ENCODE measurements at places on chromosomes 3 and 15.

DNA sequence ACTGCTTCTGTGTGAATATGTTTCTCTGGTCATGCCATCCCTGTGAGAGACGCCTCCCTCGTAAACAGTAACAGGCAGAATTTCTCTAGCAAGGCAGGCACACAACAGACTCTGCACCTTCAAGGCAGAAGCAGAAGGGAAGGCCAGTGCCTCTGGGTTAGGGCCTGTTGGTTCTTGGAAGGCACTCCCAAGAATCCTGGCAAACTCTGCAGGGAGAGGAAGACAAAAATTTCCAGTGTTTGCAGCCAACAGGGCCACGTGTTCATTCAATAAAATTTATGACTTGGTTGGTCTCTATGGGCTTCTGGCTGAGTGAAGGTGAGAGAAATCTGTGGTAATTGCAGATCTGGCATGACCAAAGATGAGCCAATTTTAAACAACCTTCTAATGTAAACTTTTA lies 39.3 kb downstream of the NFKBIZ start:
- DNase-seq = no peak

DNA sequence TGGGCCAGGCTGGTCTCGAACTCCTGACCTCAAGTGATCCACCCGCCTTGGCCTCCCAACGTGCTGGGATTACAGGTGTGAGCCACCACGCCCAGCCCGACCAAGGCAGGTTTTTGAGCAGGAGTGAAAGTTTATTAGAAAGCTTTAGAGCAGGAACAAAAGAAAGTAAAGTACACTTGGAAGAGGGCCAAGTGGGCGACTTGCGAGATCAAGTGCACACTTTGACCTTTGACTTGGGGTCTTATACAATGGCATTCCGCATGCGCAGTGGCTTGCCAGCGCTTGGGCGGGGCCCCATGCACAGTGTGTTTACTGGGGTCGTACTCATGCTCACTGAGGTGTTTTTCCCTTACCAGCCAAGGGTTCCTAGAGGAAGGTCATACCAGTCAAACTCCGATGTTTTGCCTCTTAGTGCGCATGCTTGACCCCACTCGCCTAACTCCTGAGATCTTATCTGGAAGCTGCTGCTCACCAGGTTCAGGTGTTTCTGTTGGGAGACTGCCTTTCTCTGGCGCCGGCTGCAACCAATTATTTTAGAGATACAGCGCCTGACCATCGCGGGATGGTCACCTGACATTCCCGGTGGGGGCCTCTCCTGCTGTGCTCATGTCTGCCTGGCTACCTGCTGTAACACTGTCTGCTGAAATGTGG lies 46.9 kb upstream of the FLNB start:
- no peak for DNase-seq

DNA sequence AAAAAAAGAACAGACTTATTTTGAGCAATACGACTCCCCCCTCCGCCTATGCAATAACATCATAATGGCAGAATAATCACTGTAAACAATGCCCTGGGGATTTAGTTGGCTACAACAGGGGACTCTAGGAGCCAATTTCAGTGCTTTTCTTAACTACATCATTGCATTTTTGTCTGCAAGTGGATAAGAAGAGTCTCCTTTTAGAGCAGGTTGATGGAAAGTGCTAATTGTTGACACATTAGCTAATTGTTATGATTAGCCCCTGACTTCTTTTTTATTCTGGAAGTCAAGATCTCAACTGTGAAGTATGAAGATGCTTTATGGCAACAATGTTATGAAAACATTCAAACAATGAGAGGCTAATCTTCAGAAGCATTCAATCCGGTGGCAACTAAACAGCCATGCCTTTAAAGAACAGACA lies 121.2 kb downstream of the MECOM start:
- DNase-seq = no peak

- no peak for DNase-seq
Measured at GRCh38 chr3:185131602-185132256, 21.1 kb downstream of the C3orf70 start.

GRCh38 chr3:131079086-131079485 lies 52.4 kb downstream of the NEK11 start:
- no peak for DNase-seq

DNA sequence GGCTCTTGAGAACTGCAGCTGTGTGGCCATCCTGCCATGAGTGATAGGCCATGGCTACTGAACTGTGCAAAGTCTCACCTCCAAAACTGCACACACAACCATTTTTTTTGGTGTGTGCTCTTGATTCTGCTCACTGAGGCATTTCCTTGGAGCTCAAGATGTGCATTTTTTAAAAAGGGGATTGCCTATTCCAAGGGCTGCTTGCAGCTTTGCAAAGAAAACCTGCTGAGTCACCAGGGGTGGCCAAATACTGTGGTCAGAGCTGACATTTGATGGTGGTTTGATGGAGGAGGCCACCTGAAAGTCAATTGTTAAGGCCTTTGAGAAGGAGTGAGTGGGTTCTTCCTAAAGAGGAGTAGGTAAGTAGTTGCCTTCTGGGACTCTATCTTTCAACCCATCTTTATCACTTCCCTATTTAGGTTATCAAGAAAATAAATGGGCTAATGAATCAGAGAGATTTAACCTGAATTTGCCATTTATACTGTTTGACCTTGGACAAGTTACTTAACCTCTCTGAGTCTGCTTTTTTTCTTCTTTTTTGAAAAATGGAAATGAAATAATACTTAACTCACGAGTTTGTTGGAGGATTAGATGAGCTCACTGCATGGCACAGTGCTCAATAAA lies 87.9 kb downstream of the CHST2 start:
- DNase-seq = peak; percentile 5

DNA sequence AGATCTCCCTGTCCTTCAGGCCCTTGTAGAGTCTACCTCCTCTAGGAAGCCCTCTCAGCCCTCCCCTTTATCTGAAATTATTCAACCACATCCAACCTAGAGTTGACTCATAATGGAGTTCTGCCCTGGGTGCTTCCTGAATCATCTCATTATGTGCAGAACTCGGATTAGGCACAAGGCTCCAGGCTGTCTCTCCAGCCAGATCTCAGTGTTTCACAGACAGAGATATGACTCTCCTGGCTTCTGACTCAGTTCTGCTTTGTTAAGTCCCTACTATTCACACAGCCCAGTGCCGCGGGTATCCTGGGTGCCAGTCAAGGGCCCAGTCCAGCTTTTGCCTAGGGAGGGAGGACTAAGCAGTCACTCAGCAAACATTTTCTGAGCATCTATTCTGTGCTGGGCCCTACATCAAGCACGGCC lies 9.3 kb downstream of the STRA6 start:
- no peak for DNase-seq

GRCh38 chr3:184332370-184333090 lies 4.9 kb upstream of the FAM131A start:
- DNase-seq = no peak

- no peak for DNase-seq
Measured at GRCh38 chr3:162166543-162166942, 669.9 kb downstream of the OTOL1 start.

- no peak for DNase-seq
Measured at GRCh38 chr15:34714476-34715121, 40.2 kb downstream of the GJD2 start.

DNA sequence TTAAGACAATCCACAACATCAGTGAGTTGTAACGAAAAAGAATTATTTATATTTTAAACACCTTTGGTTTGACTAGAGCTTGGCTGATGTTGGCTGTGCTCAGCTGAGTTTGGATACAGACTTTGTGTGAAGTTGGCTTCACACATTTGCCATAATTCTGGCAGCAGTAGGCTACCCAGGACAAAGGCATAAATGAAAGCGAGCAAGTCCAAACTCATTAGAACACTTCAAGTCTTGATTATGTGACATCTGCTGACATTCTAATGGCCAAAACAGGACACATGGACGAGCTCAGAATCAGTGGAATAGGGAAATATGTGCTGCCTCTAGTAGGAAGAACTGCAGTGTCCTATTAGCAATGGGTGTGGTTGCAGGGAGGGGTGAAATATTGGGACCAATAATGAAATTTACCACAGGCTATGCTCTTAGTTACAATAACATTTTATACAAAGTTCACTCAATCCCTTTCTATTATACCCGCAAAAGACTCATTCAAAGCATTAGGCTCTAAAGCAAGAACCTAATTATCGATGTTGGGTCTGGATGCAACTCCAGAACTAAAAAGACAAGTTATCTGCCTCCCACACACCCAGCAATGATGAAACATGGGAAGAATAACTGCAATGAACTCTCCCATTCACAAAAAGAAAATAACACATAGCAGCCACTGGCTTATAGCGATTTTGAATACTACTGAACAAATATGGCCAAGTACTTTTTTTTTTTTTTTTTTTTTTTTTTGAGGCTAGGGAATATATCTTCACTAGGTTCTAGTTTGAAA lies 493.9 kb upstream of the RASGRP1 start:
- DNase-seq = no peak

- DNase-seq = peak; percentile 18
Measured at GRCh38 chr3:130539005-130539404, 22.0 kb downstream of the COL6A6 start.

- DNase-seq = no peak
Measured at GRCh38 chr3:187507905-187508304, 139.7 kb downstream of the RTP4 start.

DNA sequence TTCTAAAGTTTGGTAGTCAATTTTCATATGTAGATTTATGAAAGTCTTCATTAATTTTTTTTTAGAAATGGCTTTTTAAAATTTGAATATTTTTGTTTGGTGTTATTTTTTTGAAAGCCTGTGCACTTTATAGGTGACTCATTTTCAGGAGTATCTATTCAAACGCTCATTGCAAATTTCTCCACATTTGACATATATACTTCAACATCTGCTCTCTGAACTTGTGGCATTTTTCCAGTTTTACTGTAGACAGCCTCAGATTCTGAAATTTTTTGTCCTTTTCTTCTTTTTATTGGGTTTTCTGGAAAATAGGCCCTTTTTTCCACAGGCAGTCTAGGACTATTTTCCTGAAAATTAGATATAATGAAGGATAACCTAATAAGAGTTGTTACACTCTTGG lies 396.6 kb downstream of the RBMS3 start:
- DNase-seq = no peak

DNA sequence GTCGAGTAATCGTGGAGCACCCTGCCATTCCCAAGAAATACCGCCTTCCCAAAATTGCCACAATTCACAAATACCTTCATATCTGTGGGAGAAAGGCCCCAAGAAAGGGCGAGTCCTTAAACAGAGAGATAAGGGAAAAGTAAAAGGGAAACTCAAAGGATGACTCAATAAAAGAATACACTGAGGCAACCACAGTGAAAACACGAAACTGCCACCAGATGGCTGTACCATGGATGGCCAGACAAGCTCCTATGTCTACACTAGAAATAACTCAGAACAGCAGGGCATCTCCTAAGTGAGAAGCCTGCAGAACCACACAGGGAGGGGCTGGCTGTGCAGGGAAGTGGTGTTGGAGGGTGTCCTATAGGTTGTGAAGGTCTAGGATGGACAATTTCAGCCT lies 25.0 kb downstream of the SRGAP3 start:
- DNase-seq = peak; percentile 26

GRCh38 chr3:102531686-102532085 lies 96.9 kb downstream of the ZPLD1 start:
- no peak for DNase-seq

DNA sequence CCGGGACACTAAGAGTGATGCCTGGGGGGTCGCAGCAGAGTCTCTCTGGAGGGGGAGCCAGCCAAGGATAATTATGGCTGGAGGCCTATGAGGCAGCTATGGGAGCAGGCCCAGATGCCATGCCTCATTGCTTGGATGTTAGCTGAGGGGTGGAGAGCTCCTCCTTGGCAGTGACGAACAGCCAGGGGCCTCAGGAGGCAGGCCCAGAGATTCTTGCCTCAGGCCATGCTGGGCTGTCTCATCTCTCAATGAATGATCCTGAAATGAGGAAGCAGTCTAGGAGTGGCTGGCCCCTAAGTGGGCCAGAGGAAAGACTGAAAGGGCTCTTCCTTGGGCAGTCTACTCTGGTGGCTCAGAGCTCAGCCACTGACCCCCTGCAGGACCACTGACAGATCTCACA lies 21.3 kb downstream of the KIF9 start:
- no peak for DNase-seq

DNA sequence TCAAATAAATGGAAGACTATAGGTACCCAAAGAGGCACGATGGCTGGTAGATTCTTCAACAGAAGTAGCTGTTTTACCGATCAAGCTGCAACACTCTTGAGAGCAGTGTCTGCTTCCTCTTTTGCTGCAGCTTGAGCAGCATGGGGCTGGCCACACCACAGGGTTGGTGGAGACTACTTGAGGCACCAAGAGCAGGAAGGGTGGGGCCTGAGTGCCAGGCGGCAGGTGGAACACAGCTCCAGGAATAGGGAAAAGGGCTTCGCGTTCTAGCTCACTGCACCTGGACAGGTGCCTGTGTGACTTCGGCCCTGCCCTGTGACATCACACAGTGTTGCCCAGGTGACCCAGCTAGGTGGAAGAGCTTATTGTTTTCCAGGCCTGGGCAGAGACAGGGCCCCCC lies at the start of gene CCDC33:
CCDC33 (plus strand) TSS at position 365 of the 400 bp plus-strand sequence. CDS start 394 bp downstream, outside the sequence.
- DNase-seq = no peak

GRCh38 chr3:43400167-43400566 lies 113.8 kb downstream of the SNRK start:
- DNase-seq = no peak

DNA sequence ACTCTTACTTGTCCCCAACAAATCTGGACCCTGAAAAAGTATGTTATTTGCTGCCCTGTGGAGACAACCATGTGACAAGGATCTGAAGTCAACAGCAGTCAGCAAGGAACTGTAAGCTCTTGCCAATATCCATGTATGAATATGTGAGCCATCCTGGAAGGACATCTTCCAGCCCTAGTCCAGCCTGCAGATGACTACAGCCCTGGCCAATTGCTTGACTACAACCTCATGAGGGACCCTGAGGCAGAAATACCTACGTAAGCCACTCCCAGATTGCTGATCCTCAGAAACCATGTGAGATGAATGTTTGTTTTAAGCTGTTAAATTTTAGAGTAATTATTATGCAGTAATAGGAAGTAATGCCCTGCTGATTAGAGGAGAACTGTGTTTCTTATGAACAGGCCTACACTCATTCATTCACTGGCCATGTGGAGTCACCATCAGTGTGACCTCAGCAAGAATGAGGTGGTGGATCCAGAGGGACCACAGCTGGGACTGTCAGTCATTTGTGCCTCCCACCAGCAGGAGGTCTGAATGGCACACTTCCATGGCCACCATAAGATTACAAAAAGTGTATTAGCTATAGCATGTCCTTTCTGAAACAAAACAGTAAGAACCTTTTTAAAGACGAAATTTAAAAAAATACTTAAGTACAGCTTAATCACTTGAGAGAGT lies 92.6 kb downstream of the TFDP2 start:
- no peak for DNase-seq

- no peak for DNase-seq
Measured at GRCh38 chr15:75161106-75161916, 40.4 kb upstream of the C15orf39 start.

DNA sequence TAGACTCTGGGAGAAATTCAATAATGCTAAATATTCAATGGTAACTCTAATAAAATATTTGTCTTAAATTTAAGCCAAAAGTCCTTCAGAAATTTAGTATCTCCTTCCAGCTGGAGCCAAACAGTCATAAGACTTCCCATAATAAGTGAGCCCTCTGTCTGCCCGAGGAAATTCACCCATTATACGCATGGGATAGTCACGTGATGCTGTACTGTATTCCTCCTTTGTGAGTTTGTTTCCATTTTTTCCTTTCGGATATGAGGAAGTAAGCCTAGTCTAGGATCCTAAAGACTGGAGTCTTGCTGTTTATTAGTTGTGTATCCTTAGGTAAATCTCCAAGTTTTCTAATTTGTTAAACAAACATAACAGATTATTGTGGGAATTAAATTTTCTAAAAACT lies 110.4 kb upstream of the PLAAT1 start:
- DNase-seq = no peak
